Kidney (tissue), 22 donors: ENCODE measurements at places on chromosomes 2 and 18. TPM values are rescaled to one million over a fixed set of nuclear protein-coding genes. Genes with fewer than 3 reads are reported as not detected.

GRCh38 chr2:191243154-191243553 is 2.0 kb upstream of the MYO1B start:
- no peak for DNase-seq

- DNase-seq: peak; percentile 90
Observed at GRCh38 chr2:241609859-241610793, 26.8 kb downstream of the THAP4 start.

- DNase-seq: no peak
Observed at GRCh38 chr2:123502931-123503330, 522.2 kb upstream of the CNTNAP5 start.

AMER3 gene
- total RNA-seq: not detected

DNA sequence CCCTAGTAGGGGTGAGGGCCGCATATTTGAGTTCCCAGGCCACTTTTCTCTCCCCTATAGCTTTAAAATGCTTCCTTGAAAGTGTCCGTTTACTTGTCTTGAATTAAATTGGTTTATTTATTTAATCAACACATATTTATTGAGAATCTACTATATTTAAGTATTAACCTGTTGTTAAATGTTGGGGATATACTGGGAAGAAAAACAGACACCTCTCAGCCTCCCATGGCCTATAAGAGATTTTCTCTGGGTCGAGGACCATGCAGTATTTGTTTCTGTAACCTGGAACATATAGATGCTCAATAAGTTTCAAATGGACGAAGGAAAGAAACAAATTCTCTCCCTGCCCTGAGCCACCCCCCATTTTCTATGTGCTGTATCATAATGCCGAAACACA is 98.6 kb downstream of the INSIG2 start:
- DNase-seq: no peak

DTNA gene
- 22.3 TPM for total RNA-seq

DNA sequence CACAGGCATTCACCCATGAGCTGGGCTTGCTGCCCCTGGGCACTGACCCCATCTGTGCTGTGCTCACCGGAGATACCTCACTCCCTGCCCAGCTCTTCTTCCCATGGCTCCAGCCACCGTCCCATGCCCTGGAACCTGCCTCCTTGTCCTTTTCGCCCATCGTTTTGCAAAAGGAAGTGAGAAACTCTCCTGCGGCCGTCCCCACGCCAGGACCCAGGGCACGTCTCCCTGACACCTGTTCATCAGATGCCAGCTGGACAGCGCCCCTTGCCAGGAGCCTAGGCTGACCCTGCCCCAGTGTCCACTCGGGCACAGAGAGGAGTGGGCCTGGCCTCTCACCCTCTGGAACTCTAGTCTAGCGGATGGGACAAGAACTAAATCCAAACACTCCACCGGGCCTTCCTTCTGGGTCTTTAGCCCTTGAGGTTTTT is 238.6 kb downstream of the SEPTIN10 start:
- no peak for DNase-seq

- no peak for DNase-seq
Observed at GRCh38 chr18:4854671-4855070, 342.4 kb downstream of the AKAIN1 start.

- no peak for DNase-seq
Observed at GRCh38 chr2:19124135-19124534, 234.3 kb downstream of the OSR1 start.

- no peak for DNase-seq
Observed at GRCh38 chr2:76731157-76731556, 791.0 kb downstream of the LRRTM4 start.

CD8A gene
- 5.9 TPM for total RNA-seq

GRCh38 chr2:168480356-168480755 is 24.3 kb downstream of the CERS6 start:
- DNase-seq: no peak

MC2R gene
- total RNA-seq: not detected

GRCh38 chr2:68799140-68800026 is 64.8 kb downstream of the ARHGAP25 start:
- no peak for DNase-seq

- no peak for DNase-seq
Observed at GRCh38 chr2:126719191-126719832, 63.4 kb downstream of the GYPC start.

POTEI gene
- not detected for total RNA-seq

HPCAL1 gene
- 47.3 TPM for total RNA-seq

DNA sequence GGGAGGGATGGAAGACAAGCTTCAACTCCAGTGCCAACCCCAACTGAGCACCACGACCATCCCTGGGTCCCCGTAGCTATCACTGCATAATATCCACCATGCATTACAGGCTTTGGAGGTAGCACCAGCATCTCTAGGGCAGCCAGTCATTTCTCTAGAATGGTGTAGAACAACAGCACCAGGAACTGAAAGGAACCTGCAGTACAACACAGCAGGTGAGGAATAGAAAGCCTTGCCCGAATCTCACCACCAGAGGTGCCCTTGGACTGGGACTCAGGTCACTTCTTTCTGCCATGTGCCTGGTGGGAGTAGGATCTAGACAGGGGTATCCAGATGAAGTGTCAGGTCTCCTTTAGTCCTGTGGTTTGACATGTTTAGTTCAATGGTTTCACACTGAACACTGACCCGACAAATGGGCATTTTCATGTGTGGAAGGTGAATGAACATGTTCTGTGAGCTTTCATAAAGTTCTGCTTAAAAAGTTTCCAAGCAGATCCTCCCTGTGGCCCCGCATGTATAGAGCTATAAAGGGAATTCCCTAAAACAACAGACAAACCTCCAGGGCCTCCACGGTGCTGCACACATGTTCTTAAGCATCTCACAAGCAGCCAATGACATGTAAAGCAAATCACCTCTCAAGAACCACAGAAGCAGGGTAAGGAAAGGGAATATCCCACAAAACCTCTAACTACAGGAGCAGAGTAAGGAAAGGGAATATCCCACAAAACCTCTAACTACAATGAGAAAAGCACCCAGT is 208.3 kb downstream of the AFF3 start:
- no peak for DNase-seq

KYNU gene
- 6.4 TPM for total RNA-seq

- DNase-seq: peak; percentile 99
Observed at GRCh38 chr2:24792874-24793760, at the start of the genes CENPO and PTRHD1. Gene CENPO (plus strand): TSS chr2:24793425. CDS start chr2:24793920, 495 bp downstream. Gene PTRHD1 (minus strand): TSS chr2:24793391. CDS start chr2:24793377, 14 bp downstream.

- no peak for DNase-seq
Observed at GRCh38 chr18:52190631-52191030, 149.4 kb upstream of the DCC start.

- DNase-seq: no peak
Observed at GRCh38 chr2:83071352-83071751, 1387.7 kb downstream of the SUCLG1 start.

- DNase-seq: no peak
Observed at GRCh38 chr2:20334605-20335203, 15.9 kb downstream of the PUM2 start.

DNA sequence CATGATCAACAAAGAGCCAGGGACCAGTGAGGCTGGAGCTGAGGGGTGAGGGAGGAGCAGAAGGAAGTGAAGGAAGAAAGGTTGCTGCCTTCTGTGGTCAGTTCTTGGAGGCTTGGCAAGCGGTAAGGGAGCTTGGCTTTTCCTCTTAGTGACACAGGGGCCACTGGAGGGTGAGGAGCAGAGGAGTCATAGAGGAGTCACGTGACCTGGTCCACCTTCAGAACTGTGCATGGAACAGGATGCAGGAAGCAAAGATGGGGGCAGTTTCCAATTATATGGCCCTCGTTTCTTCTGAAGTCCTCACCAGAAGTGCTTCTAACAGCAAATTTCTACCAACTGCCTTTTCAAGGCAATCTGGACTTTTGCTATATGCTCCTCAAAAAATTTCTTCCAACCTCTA is 326.9 kb upstream of the SMIM21 start:
- no peak for DNase-seq

- DNase-seq: no peak
Observed at GRCh38 chr2:48886919-48887318, 131.4 kb upstream of the LHCGR start.

- no peak for DNase-seq
Observed at GRCh38 chr2:232632904-232633412, 446 bp upstream of the EFHD1 start.

DNA sequence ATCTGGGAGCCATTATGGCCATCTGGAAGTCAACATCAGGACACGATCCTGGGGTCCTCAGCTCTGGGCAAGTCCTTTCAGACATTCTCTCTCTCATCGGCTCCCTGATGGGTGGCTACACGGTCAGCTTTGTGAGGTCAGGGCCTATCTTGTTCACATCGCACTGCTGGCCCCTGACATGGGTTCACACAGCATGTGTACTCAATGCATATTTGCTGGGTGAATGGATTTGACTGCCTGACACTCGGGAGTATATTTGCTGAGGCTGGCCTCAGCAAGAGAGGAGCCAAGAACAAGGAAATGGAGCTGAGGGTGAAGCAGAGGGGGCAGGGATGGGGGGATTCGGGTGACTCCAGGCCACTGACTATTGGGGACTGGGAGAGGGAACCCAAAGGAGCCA is 50.5 kb downstream of the SLC4A5 start:
- no peak for DNase-seq

DNA sequence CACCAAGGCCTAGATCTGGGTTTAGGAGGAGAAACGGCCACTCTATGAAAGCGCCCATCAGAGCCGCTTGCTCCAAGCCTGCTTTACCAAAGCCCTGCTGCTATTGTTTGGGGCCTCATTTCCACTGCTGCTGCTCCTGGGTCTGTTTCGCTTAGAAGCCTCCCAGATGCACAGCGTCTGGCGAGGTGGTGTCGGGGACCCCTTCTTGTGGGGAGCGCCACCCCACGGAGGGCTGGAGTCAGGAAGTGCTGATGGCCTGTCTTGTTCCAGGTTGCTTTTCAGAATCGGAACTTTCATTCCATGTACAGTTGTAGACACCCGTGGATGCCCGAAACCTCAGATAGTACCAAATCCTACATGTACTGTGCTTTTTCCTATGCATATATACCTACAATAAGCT is 204.9 kb upstream of the TWIST2 start:
- DNase-seq: no peak

MARS2 gene
- total RNA-seq: 6.3 TPM

GRCh38 chr2:178191004-178191508 is 3.3 kb upstream of the OSBPL6 start:
- no peak for DNase-seq

DNA sequence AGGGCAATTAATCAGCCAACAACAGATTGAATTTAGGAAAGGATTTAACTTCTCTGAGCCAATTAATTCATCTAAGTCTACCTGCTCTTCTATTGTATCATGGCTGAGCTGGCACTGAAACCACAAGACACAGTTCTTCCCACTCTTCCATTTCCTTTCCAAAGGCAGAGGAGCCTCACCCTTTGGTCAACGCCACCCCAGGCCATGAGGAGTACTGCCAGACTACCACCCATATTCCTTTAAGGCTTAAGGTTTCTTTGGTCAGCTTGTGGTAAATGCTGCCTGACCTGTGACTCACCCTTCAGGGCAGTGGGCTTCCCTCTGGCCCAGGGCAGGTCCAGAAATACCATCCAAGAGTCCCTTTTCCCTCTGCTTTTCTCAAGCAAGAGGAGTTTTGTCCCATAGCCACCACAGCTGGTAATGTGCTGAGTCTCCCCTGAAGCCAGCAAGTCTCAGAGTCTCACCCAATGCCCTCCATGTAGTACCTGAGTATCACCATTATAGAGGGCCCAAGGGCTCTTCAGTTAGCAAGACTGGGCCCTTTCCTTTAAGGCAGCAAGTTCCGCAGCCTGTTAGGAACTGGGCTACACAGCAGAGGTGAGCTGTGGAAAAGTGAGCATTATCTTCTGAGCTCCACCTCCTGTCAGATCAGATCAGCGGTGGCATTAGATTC is 900.5 kb upstream of the CRIM1 start:
- no peak for DNase-seq

- DNase-seq: no peak
Observed at GRCh38 chr2:108428286-108429009, 20.6 kb upstream of the GCC2 start.

PCARE gene
- not detected for total RNA-seq

GRCh38 chr2:139162456-139162855 is 382.3 kb upstream of the NXPH2 start:
- no peak for DNase-seq

- DNase-seq: no peak
Observed at GRCh38 chr18:55510809-55511208, 77.2 kb downstream of the TCF4 start.

DNA sequence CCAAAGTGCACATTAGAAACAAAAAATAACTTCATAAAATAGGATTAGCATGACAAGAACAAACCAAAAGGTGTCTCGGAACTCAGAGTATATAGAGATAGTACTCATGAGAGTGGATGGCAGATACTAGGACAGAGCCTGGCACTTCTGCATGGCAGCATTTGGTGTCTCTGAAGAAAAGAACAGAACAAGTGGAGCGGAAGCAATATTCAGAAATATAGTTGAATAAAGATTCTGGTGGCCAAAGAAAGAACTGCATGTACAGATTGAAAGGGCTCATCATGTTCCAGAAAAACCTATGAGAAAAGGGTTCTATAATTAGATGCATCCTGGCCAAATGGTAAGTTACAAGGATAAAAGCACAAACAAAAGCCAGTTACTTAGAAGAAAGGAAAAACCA is 90.9 kb downstream of the CCDC138 start:
- no peak for DNase-seq

- DNase-seq: no peak
Observed at GRCh38 chr2:100228967-100229366, 86.6 kb upstream of the AFF3 start.

- no peak for DNase-seq
Observed at GRCh38 chr2:70403267-70404053, 101.6 kb upstream of the FAM136A start.

TEKT4 gene
- 0.16 TPM for total RNA-seq

DNA sequence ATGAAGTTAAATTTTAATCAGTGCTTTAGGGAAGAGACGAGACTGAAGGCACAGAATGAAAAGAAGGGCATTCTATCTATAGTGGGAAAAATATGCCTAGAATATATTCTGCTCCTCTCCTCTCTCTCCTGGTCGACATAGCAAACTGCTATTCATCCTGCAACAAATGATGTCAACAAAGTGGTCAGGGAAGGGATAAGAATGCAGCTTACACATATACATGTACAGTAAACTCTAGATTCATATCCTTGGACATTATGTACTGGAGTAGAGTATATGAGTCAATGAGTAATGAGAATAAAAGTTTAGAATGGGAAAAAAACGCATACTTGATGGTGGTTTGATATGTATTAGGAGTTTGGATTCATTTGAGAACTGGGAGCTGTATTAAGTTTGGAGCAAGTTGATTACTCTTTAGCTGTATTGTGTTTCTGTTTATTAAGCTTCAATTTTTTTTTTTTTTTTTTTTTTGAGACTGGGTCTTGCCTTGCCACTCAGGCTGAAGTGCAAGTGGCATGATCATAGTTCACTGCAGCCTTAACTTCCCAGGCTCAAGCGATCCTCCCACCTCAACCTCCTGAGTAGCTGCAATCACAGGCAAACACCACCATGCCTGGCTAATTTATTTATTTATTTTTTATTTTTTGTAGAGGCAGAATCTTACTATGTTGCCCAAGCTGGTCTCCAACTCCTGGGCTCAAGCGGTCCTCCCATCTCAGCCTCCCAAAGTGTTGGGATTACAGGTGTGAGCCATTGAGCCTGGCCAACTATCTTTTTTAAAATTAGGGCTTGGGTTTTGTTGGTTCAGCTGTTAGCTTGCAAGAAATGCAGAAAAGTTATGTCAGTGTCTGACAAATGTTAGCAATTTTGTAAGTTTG is 53.8 kb downstream of the STAT1 start:
- DNase-seq: no peak
